ENCODE measurements at places on chromosomes 11 and 22.

- DNase-seq: no peak
Observed at GRCh38 chr22:24961217-24961844, 8.8 kb downstream of the KIAA1671 start.

- DNase-seq: peak; percentile 34
Observed at GRCh38 chr11:61516675-61517572, 8.4 kb downstream of the LRRC10B start.

DNA sequence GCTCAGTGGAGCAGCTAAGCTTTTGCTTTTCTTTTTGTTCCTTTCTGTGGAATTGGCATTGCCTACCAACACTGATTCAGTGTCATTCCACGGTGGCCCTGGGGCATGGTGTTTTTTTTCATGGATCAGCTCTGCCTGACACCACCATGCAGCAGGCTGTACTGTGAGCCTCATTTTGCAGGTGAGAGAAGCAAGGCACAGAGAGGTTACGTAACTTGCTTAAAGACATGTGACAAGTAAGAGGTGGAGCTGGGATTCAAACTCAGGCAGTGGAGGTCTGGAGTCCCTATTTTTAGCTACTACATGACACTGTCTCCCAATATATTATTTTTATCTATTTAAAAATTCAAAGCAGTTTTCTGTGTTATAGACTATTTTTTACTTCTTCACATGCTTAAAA is 44.4 kb downstream of the APOL3 start:
- DNase-seq: no peak

DNA sequence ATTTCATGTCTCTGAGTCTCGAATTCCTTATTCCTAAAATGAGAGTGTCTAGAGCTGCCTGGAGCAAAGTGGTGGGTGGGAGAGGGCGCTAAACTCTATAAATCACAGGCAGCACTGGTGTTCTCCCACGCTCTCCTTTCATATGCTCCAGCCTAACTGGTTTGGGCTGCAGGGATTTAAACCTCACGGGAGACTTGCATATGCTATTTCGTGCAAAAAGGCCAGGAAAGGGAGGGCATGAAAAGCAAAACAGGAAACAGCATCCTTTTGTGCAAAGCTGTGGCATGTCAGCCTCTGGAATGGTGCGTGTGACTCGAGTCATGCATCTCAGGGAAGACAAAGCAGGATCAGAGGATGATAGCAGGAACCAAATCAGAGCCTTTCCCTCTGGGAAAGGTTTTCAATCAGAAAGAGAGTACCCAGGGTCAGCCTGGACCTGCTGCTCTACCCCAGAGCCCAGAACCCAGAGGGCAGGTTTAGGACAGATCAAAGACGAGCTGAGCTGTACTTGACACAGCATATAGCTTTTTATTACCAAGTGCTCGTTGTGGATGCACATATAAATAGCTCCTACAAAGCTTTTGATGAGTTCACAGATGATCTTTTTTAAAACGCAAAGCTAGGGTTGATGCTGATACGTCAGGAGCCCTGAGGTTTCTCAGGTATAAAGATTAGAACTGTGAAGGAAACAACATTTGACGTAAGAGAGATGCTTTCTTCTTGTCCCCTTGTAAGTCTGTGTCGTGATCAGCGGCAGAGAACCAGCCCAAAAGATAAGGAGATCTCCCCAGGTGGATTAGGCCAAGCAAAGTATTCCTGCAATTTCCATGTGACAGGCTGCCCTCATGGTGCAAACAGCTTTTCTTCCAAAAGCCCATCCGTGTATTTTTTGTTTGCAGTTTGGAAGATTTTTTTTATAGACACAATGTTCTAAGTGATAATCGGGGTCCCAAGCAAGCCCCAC is 46.2 kb upstream of the YWHAH start:
- DNase-seq: no peak

DNA sequence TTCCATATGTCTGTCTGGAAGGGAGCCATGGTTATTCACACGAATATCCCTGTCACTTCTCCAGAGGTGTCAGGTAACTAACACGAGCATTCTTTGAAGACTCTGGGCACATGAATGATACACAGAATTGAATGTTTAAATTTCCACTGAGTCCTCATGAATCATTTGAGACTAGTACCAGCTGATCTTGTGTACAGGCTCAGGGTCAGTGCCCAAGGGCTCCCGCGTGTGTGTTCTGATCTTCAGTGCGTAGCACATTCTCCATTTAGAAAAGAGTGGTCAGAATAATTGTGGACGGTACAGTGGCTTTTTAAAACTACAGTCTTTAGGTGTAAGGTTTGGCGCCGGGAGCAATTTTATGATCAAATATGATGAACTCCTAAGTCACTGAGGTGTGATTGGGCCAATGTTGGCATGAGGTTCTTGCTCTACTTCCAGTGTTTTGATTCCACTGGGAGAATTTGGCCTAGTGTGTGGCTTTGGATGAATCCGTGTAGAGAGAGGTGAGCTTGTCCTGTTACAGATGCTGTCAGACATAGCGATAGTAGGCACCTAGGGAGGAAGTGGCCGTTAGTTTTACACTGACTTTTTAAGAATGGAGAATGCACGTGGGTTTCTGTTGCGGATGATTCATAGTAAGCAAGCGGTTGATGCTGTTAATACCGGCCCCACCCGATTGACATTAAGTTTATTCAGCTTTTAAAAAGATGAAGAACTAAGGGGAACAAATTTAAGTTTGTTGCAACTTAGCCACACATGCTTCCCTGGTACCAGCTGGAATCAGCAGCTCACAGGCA is 22.2 kb downstream of the NUP50 start:
- no peak for DNase-seq

- DNase-seq: no peak
Observed at GRCh38 chr22:38956551-38956950, 858 bp upstream of the APOBEC3A start.

DNA sequence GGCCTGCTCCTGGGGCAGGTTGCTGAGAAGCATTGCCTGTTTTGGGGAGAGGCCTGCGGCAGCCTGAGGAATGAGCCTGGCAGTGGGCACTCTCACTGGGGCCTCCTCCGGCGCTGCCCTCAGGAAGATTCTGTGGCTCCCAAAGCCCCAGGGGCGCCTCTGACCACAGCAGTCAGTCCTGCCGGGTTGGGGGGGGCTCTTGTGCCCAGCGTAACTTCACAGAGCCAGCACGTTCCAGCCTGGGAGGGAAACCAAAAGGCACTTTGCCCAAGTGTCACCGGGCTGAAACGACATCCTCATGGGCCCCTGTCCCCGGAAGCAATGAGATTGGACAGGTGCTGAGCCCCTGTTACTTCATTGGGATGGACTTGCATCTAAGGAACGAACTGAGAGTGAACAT is 4.3 kb upstream of the LRP5 start:
- no peak for DNase-seq

DNA sequence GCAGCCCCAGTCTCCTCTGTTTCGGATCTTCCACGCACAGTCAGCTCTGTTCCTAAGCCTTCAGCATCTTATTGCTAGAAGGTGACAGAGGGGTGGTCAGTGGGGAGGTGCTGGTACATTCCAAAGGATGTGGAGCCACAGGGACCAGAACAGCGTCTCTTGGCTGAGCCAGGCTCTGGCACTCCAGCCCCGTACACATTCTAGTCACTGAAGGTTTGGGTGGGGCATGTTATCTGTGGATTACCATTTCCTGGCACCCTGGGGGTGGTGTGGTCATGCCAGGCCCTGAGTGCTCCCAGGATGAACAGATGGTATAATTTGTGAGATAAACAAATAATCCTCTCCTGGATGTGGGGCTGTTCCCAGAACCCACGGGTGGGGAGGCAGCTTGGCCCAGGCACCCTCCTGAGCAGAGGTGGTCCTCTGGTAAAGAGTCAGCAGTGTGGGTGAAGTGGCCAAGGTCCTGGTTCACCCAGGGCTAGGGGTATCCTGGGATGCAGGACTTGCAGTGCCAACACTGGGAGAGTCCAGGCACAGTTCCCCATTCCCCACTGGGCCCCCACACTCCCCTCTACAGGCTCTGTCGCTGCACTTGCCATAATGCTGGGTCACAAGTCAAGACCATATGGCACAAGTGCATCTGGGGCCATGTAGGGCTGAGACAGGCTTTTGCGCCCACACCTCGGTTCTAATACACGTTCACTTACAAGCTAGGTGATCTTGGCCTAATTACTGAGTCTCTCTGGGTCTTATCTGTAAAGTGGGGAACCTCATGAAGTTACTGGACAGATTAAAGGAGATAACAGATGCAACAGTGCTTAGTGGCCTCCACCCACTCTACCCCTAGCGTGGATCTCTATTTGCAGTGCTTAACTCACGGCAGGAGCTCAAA is 33.0 kb downstream of the DKK3 start:
- DNase-seq: no peak

GRCh38 chr11:69711822-69712801 is 8.3 kb upstream of the FGF19 start:
- DNase-seq: no peak

- no peak for DNase-seq
Observed at GRCh38 chr11:127223633-127224032, 223.1 kb upstream of the KIRREL3 start.

GRCh38 chr11:26199331-26200095 is 132.4 kb upstream of the ANO3 start:
- no peak for DNase-seq

DNA sequence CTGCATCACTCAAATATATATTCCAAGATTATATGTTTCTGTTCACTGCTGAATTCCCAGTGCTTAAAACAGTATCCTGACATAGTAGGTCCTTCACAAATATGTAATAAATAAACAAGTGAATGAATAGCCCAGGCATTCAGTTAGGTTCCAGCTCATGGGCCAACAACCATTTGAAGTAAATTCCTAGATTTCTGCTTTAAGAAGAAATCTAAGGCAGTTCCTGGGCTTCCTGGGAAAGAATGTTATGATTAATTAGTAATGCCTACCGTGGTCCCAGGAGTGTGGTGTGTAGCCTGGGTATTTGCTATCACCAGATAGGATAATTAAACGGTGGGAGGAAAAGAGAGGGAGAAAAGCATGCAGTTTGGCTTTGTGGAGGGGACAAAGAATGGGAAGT is 576.8 kb downstream of the SOX6 start:
- no peak for DNase-seq

DNA sequence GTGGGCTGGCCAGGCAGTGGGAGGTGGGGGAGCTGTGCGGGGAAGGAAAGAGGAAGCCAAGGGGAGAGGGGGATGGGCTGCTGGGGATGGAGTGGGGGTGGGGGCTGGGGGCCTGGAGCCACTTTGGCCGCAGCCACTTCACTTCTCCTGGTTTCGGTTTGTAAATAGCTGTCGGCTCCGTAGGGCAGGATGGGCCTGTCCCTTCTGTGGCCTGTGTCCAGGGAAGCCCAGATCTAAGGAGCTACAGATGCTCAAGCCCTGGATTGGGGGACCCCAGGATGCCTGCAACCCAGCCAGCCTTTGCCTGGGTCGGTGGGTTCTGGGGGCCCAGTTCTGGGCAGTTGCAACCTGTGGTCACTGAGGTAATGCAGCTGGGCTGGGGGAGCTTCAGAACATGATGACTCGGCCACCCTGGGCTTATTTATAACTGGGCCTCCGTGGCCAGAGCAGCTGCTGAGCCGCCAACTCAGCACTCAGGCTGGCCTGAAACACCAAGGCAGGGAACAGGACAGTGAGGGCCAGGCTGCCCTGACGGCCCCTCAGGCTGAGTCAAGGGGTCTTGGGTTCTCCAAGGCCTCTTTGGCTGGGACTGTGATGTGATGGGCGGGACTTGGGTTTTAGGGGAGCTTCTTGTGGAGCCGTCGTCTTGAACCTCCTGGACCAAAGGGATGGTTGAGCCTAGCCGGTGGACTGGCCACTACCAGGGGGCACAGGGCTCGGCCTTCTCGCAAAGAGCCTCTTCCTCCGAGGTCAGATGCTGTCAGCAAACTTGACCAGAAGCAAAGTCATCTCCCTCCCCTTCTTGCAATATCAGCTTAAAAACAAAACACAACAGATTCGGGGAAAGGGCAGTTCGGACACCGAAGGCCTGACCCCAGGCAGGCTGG is 15.0 kb upstream of the SLC39A13 start:
- DNase-seq: no peak

- no peak for DNase-seq
Observed at GRCh38 chr11:125258291-125259032, 93.9 kb downstream of the PKNOX2 start.

DNA sequence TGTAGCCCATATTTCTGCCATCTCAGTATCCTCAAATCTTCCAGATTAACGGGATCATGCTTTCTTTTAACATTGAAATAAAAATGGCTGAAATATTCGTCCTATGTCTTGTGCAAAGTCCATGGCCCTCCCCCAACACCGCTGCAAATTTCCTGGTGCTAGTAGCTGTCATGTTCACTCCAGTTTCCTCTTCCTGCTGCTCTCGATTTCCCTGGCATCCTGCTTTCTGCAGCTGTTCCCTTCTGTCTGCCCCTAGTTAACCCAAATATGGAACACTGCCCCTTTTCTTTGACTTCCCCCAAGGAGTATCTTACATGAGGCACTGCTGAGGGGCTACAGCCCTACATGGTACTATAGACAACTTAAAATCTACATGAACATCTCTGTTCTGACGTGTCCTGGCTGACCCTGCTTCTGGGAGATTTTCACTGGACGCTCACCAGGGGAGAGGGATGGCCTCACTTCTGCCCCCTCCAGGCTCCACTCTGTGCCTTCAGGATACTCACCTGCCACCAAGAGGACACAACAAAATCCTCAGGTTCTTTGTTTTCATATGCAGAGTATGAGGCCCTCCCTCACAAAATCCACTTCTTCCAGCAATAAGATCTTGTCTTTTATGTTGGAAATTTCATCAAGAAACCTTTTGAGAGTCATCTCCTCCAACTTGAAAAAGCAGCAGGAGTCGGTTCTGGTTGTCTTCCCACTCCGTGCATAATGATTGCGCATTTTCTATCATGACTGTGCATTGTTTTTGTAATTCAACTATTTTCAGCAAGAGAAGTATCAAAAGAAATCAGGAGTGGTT is 29.5 kb upstream of the SCUBE2 start:
- no peak for DNase-seq

DNA sequence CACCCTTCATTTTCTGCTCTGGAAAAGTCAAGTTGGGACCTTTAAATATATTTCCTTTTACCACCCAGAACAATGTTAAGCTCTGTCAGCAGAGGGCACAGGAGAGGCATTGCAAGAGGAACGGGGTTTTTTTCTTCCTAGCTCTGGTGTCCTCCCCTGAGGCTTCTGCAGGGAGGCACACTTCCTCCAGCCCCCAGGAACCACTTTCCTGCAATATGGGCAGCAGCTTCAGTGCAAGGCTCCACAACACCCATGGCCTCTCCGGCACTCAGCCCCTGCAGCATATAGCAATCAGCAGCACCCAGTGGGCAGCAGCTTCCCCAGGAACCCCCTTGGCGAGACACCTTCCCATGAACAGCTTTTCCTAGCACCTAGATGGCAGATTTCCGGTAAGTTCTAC is 101.4 kb downstream of the SYT9 start:
- no peak for DNase-seq

GRCh38 chr11:68370211-68371111 is 58.1 kb downstream of the LRP5 start:
- no peak for DNase-seq

- DNase-seq: no peak
Observed at GRCh38 chr11:65584723-65585171, 8.9 kb downstream of the EHBP1L1 start.

- no peak for DNase-seq
Observed at GRCh38 chr11:113457784-113458183, 17.4 kb downstream of the DRD2 start.

Data from stimulated activated CD8-positive, alpha-beta memory T cell treated with anti-CD3 and anti-CD28 coated beads, Interleukin-15, amount 100 ng/mL, for 48 hours (primary cell).